ENCODE measurements at places on chromosomes 11 and 22.

DNA sequence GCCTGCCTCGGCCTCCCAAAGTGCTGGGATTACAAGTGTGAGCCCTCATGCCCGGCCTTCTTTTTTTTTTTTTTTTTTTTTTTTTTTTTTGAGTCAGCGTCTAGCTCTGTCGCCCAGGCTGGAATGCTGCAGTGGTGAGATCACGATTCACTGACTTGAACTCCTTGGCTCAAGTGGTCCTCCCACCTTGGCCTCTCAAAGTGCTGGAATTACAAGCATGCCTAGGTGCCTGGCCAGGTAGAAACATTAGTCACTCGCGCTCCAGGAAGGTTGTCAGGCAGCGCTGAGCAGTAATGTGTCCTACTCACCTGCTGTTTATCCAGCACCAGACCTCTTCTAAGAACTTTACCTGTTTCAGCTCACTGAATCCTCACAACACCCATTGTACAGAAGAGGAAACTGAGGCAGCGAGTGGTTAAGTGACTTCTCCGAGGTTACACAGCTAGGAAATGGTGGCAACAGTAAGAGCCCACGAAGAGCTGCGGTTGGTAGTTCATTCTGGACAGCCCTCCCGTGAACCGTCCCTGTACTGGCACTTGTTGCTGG lies 496 bp upstream of the CST6 start:
- DNase-seq: peak; percentile 44

DNA sequence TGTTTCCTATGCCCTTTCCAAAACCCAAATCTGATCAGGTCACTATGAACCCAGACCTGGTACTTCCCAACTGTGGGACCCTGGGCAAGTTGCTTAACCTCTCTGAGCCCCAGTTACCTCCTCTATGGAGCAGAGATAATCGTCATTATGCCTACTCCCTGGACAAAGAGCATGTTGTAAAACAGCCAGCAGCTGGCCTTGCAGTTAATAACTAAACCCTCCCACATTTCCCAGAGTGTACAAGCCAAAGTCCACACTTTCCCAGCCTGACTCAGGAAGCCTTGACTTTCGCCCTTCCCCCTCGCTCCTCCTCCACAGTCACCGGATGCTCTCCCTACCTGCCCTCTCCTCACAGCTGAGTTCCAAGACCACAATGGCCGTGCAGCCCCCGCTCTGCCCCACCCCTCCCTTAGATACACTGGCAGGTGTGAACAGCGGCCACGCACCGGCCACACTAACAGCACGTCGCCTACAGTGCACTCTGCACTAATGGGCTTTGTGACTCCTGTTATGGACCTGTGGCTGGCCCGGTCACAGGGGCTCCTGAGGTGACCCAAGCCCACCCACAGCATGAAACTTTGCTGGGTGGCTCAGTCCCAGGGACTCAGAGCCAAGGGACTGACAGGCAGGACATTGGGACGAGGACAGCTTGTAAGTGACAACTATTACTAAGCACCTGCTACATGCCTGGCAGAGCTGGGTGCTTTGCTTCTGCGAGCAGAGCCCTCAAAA lies 15.6 kb upstream of the MFNG start:
- DNase-seq: peak; percentile 75

DNA sequence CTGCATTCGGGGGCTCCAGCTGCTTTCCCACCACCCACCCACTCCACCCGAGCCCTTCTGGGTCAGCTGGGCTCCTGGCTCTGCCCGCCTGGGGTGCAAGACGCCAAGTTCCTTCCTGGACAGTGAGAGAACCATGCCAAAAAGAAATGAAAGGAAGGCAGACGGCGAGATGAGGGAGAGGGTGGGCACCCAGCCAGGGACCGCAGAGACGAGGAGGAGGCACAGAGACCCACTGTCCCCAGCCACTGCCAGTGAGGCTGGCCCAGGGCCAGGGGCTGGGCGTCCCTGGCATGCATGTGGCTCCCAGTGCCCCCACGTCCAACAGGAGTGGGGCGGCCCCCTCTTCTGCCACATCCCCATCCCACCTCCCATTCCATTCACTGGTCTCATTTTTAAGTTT lies 10.8 kb upstream of the CD81 start:
- DNase-seq: no peak

- no peak for DNase-seq
Measured at GRCh38 chr11:124460459-124460858, 15.0 kb upstream of the OR8B8 start.

GRCh38 chr11:103055221-103055890 lies 36.6 kb downstream of the DCUN1D5 start:
- peak; percentile 64 for DNase-seq

DNA sequence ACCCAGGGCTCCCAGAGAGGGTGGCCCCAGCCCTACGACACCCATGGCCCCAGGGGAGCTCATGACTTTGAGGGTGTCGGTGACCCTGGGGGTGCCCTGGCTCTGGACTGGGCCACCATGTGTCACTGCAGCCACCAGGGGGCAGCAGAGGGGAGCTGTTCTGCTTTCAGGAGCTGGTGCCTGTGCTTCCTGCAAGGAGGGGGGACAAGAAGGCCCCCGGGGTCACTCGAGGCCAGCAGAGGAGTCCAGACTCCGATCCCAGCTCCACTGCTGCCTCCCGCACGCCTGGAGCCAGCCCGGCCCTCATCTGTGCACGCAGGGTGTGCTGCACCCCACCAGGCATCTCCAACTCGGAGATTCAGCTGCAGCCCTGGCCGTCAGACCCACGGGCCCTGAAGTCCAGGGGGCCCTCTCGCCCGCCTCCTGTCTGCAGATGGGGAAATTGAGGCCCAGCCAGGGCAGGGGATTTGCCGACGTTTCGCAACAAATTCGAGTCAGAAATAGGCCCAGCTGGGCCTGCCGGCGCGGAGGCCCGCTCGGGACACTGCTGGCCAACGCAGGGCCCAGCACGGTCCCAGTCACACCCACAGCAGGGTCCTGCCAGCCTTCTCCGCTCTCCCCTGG lies 29.5 kb upstream of the WNT7B start:
- peak; percentile 82 for DNase-seq

GRCh38 chr11:27699242-27699925 lies 871 bp downstream of the BDNF start:
- DNase-seq: peak; percentile 51

DNA sequence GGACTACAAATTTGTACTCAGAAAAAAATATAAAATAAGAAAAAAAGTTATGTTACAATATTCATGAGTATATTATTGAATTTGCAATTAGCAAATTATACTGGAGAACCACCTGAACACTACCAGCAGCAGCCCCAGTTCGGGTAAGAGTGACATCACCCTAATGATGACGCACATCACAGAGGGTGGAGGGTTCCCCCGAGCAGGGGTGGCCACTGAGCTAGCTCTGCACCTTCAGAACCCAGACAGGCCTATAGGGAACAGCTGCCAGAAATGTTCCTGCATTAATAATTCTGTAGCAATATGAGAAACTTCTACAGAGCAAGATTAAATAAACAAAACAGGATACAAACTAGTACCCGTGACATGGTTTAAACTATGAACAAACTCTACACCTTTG lies 17.5 kb upstream of the ARAP1 start:
- no peak for DNase-seq

- DNase-seq: no peak
Measured at GRCh38 chr11:132052904-132053303, 682.5 kb downstream of the NTM start.

- DNase-seq: no peak
Measured at GRCh38 chr11:117076941-117077691, 21.1 kb downstream of the SIK3 start.

- peak; percentile 47 for DNase-seq
Measured at GRCh38 chr11:32006799-32007388, 84.0 kb upstream of the RCN1 start.

- DNase-seq: peak; percentile 49
Measured at GRCh38 chr11:62958547-62959421, 26.0 kb downstream of the SLC22A6 start.

GRCh38 chr11:2732940-2733628 lies 33.3 kb upstream of the KCNQ1OT1 start:
- no peak for DNase-seq

DNA sequence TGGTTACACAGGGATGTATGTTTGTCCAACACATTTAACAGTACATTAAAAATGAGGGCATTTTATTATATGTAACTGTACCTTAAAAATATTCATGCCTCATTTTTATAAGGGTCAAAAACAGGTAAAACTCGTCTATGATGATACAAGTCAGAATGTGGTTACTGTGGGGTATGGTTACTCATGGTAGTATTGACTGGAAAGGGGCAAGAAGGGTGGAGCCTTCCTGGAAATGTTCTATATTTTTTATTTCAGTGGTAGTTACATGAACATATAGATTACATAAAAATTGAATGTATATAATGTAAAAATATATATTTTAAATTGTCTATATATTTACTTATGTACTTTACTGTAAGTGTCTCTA lies 99.8 kb downstream of the STIM1 start:
- no peak for DNase-seq

- DNase-seq: peak; percentile 5
Measured at GRCh38 chr22:32413719-32414118, 1.7 kb upstream of the RTCB start.

GRCh38 chr11:102589047-102589459 lies 36.1 kb downstream of the MMP20 start:
- DNase-seq: no peak

DNA sequence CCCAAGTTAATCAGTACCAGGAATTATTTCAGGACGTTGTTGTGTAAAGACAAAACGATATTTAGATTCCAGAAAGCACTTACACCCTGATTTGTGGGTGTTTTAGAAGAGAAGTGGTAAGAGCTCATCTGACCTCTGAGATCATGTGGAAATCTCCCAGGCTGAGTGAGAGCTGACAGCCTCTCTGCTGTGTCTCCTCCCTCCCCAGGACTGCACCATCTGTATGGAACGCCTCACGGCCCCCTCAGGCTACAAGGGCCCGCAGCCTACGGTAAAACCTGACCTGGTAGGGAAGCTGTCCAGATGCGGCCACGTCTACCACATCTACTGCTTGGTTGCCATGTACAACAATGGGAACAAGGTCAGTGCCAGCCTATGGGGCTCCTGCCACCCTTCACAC lies 20.0 kb downstream of the DTX4 start:
- no peak for DNase-seq

GRCh38 chr11:119511614-119512306 lies 88.8 kb upstream of the THY1 start:
- no peak for DNase-seq

DNA sequence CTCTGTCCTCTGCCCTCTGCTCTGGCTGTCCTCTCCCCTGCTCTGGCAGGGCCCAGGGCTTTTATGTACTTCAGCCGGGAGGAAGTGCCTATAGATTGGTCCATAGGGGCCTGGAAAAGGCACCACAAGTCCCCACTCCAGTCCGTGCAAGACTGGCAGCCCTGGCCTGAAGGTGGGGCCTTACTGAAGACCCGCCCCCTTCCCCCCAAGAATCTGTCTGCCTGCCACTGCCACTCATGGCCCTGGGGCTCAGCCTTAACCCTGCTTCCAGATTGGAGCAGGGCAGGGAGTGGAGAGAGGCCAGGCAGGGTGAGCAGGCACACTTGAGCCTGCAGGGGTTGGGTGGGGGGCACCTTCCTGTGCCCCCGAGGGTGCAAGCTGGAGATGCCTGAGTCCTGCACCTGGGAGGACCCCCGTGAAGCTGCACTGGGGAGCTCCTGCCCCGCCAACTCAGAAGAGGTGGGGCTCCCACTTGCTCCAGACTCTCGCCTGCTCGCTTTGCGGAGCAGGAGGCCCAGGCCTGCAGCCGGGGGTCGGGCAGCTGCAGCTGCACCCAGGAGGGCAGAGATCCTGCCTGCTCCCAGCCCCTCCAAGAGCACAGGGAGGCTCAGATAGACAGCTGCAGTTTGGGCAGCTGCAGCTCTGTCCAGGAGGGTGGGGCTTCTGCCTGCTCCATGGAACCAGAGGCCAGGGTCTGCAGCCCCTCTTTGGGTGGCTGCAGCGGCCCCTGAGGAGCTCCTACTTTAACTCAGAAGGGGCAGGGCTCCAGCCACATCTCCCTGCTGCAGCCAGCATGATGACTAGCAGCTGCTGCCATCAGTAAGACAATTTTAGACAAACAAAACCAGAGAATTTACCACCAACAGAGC lies 51.0 kb upstream of the SC5D start:
- DNase-seq: no peak

- DNase-seq: no peak
Measured at GRCh38 chr11:64138398-64138797, 27.5 kb downstream of the MACROD1 start.

DNA sequence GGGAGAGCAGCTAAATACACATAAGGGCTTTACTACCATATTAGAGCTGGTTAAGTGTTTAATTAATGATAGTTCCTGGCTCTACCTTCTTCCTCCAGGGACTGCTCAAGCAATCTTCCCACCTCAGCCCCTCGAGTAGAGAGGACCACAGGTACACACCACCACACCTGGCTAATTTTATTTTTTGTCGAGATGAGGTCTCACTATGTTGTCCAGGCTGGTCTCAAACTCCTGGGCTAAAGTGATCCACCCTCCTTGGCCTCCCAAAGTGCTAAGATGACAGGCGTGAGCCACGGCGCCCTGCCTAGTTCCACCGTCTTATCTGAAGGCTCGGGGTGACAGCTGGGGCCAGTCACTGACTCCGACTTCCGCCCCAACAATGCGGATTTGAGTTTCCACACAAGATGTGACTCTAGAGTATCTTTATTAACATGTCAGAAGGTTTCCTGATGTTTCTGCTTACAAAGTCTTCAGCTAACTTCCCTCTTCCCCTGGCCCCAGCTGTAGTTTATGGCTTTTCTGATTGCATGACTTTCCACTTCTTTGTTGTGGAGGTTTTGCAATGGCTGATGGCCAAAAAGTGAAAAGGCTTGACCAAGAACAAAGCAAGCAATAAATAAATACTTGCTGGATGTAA lies 16.8 kb downstream of the TPST2 start:
- DNase-seq: peak; percentile 53

DNA sequence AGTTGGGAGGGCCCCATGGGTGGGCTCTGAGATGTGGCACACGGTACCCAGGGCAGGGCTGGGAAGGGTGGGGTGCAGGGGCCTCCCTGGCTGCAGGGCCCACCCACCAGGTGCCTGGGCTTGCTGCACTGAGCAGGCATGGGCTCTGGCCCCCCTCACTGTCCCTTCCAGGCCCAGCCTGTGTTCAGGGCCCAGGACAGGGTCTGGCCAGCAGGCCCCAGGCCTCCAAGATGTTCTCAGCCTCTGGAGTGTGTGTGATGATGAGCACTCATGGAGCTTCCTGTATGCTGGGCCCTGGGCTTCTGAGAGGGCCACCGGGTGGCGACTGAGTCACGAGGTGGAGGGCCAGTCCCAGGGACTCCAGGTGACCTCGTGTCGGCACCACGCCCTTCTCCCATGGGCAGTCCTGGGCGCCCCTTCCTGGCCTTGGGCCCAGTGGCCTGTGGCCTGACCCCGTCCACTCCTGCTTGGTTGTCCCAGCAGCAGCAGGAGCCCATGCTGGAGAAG lies 55.9 kb upstream of the CCDC188 start:
- DNase-seq: peak; percentile 16

DNA sequence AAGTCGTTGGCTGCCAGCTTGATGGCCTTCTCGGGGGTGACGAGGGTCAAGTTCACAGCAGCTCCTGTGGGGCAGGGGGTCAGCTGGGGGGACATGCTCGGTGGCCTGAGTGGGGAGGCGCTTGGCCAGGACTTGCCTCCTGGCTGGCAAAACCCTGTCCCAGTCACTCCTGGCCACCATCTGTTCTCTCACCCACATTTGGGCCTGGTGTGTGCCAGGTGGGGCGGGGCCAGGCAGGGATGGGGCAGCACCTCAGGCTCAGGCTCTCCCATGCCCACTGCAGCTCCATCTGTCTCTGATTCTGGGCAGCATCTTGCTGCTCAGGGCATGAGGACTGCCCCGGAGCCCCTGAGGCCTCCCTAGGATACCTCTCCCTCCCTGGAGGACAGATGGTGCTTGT lies 3.7 kb upstream of the CEND1 start:
- DNase-seq: no peak

Data from fibroblast of skin of right quadriceps (primary cell).